ENCODE measurements at places on chromosomes 7 and 10.

GRCh38 chr7:26792006-26792405, 72.4 kb downstream of the SKAP2 start:
- DNase-seq: no peak

DNA sequence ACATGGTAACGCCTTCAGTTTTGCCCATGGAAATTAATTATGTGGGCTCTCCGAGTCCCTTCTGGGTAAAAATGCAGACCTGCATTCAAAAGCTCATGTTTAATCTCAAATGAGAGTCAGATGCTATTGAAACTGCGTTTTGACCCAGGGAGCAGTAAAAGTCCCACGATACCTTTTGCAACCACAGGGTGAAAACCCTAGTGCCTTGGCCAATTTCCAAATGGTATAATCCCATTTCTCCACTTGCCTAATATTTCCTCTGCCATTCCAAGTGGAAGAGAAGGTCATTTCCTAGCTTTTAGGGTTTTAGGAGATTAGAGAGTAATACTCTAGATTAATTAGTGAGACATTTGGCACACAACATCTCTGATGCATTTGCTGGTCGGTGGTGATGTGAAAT, 132.5 kb downstream of the NRP1 start:
- no peak for DNase-seq

GRCh38 chr7:78924581-78924980, 528.9 kb downstream of the MAGI2 start:
- DNase-seq: no peak

GRCh38 chr10:5968037-5968680, 9.2 kb downstream of the IL15RA start:
- no peak for DNase-seq

GRCh38 chr10:80472234-80473095, 18.4 kb downstream of the TSPAN14 start:
- no peak for DNase-seq

DNA sequence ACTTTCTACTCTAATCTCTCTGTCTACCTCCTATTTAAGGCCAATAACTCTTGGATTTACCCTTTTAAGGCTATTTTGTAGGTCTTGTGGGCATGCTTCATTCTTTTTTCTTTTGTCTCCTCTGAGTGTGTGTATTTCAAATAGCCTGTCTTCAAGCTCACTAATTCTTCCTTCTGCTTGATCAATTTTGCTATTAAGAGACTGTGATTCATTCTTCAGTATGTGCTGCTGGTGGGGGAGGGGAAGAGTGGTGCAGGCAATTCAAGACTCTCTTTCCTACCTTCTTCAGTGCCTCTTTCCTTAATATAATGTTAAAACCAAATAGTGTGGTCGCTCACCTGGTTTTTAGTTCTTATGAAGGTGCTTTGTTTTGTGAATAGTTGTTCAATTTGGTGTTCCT, 20.0 kb downstream of the ABCB1 start:
- no peak for DNase-seq

DNA sequence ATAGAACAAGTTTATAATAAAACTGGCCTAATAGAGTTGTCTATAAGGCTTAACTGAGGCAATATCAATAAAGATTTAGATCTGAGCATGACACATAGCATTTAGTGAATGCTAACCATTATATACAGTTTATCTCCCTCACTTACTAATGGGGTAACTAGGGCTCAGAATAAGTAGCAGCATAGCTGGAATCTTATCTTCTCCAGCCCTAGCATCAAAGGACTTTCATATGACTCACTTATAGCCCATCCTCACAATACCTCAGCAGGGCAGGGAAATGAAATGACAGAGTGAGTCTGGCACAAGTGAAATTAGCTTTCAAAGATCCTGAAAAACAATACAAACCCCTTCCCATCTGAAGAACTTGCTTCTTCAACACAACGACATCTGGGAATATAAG, 362.9 kb downstream of the KIF20B start:
- no peak for DNase-seq

DNA sequence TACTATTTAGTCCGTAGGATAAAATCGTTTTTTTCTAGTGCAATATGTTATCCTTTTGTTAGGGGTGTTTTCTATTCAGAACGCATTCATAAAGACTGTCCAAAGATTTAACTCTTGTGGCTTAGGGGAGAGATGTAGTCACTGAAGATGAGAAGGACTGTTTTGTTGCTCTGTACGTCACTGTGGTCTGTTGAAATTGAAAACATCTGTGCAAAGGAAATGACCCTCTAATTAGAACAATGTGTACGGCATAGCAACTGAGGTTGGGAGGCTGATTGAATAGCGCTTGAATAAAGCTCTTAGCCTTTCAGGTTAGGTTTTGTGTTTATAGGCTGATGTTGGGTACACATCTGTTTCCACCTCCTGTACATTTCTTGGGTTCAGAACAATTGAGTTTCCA, 453.4 kb upstream of the AKR1E2 start:
- peak; percentile 60 for DNase-seq

DNA sequence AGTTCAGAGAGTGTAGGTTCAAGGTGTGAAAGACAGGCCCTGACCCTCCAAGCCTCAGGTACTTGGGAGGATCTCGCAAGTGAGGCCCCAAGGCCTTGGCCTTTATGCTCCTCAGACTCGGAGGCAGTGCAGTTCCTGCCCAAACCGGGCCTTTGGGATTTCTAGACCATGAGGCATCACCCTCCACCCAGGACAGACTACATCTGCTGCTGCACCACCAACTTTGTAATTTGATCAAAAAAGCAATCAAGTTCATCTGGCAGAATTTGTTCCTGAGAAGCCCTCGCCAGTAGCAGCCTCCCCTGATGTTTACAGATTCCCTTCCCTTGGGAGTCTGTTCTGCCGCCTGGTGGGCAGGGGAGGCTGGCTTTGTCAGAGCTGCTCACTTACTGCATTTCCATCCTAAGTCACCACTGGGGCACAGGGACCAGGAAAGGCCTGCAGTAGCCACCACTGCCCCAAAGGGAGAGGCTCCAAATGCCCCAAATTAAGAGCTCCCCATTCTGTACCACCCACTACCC, 2.1 kb downstream of the CAMK2G start:
- no peak for DNase-seq

Measured in femur (tissue), 1 donor.